ENCODE measurements at places on chromosomes 7 and 10.
A peak's percentile ranks its signal among the peaks of the same experiment; 100 is the strongest.

DNA sequence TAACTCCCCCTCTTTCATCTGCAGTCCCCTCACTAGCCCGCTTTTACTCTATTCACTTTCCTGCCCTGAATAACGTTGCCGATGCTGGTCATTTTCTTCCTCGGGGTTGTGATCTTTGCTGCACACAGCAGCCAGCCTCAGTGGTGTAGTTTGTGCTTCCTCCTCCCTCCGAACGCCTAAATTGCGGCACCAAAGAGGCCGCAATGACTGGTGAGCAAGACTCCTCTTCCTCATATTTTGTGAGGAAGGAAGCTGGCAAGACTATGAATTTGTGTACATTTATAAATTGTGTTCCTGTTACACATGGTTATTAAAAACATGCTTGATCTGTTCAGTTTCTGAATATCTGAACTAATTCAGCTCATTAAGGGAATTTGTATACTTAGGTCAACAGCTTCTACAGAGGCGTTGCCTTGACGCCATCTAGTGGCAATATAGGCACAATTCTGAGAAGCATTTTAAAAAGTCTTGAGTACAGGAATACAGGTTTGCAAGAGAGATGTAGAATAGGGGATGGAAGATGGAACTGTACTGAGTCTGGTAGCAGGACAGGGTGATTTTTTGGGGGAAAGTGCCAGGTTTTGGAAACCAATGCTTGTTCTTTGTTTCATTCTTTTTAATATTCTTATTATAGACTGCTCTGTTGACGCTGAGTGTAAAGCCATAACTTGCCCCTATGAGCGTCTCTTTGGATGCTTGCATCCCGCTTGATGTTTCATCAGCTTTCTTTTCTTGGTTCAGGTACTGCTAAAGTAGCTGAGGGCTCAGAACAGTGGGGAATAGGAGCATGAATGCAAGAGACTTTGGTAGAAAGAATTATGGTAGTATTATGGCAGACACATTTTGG is 4.1 kb upstream of the TAS2R5 start:
- no peak for DNase-seq

DNA sequence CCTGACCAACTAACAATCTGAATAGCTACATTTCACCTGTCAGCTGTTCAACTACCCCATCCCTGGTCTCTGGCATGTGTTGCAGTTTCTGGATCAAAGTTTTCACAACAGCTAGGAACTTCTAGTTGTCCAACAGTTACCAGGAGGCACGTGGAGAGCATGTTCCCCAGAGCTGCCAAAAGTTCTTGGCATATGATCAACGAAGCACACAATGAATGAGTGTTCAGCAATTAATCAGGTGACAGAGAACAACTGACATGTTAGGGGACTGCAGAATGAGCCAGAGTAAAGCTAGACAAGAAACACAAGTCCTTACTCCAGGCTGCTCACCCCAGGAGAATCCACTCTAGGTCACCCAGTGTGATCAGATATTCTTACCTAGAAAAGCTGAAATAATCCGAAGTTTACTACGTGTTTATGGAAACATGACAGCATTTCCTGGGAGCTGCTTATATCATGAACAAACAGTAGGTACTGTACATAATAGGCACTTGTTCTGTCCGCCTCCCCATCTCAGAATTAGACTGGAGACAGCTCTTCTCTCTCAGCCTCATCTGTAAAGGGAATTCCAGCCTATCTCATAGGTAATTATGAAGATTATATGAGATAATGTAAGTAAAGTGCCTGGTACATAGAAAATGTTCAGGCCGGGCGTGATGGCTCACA is 50.6 kb downstream of the ZNF438 start:
- DNase-seq: peak; percentile 83

DNA sequence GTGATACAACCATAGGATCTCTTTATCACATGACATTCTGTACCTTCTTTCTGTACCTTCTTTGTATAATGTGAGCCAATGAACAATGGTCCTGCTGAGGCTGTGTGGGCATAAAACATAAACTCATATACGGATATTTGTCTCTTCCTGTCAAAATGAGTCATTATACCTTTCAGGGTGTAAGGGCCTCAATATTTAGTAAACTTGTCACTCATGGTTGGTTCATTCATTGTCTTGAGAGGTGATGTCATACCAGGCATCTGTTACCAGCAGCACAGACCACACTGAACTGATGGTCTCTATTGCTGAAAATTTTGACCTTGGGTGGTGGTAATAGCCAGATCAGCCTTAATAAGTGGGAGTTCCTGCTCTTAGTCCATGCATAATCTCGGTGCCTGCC is 287.6 kb upstream of the TPK1 start:
- DNase-seq: no peak

GRCh38 chr10:79148452-79149344 is 79.9 kb downstream of the ZMIZ1 start:
- DNase-seq: peak; percentile 80

- no peak for DNase-seq
Observed at GRCh38 chr7:159017741-159018140, 126.9 kb downstream of the VIPR2 start.

GRCh38 chr10:78889536-78890063 is 179.2 kb upstream of the ZMIZ1 start:
- DNase-seq: no peak

DNA sequence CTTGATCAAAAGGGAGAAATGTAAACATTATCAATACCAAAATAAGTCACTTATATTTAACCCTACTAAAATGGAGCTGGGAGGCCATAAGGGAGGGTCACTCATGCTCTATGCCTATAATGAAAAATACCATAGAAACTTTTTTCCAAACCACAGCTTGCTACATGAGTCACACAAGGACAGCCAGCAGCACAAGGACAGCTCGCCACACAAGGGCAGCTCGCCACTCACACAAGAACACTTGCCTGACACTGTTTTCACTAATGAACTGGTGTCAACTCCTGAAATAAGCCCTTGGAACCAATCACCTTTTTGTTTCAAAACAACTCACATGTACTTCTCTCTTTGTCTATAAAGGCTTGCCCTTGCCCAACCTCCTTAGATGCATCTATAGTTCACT is 43.3 kb downstream of the FRMPD2 start:
- no peak for DNase-seq

GRCh38 chr7:99848420-99849216 is 20.8 kb downstream of the CYP3A43 start:
- DNase-seq: no peak

- DNase-seq: no peak
Observed at GRCh38 chr10:122878799-122879338, 512 bp downstream of the FAM24B start.

All from tibial artery (tissue), 4 donors.